Vagina (tissue), 2 donors: ENCODE measurements at places on chromosomes 13 and 19.

- no peak for DNase-seq
Observed at GRCh38 chr13:29509999-29510589, 85.4 kb downstream of the SLC7A1 start.

GRCh38 chr19:13120031-13120430 is 2.0 kb downstream of the NACC1 start:
- no peak for DNase-seq

DNA sequence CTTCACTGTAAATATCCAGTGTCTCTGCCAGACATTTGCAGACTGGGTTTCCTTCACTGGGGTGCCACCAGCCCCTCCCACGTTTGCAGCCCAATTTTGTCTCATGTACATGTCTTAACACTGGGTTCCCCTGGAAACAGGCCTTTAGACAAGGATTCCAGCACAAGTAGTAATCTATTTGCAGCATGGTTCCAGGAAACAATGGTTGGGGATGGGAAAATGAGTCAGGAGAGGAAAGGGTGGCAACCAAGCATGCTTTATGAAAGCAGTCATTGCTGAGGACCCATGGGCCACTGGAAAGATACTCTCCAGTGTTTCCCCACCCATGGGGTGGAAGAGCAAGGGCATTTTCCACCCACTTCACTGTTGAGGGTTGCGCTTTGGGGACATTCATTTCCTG is 53.6 kb upstream of the FARP1 start:
- no peak for DNase-seq

- no peak for DNase-seq
Observed at GRCh38 chr13:65468628-65469027, 1761.5 kb downstream of the PCDH9 start.

DNA sequence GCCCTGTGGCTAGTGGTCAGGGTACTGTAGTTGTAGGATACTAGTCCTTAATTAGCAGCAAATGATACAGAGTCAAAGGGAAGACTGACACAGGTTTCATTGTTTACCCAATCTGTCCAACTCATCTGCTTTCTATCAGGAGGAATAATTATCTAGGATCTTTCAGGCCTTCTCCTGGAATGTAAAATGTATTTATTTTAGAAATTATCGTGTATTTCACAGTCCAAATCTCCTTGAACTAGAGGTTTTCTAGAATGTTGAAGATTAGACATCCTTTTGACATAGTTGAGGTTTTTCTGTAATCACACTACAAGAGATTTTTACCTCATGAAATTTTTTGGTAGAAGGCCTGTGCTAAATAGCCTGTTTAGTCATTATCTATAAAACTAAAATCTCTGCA is 1694.8 kb upstream of the PCDH20 start:
- DNase-seq: no peak

DNA sequence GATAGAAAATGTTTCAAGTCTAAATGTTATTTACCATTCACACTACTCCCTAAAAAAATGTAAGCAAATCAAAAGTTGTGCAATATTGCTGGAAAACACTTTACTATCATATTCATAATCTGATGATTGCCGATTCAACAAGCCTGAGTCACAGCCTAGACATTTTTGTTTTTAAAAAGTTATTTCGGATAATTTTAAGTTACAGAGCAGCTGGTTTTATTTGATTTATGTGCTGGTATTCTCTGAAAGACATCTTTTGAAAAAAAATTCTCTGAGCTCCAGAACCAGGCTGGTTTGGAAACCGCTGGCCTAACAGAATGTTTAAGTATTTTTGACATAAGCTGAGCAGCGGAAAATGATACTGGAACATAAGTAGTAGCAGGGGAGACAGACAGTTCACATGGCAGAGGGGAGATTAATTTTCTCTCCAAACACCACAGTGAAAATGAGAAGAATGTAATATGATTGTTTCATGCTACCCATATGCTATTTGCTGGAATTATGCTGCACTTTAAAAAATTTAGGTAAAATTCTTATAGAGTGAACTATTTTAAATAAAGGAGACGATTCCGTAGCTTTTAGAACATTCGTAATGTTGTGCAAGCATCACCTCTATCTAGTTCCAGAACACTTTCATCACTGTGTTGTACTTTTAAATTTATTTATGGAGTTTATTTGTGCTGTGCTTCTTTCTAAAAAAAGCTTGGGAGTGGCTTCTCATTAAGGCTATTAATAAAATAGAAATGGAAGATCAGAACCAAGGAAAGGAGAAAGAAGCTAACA is 36.1 kb downstream of the TBC1D4 start:
- no peak for DNase-seq

DNA sequence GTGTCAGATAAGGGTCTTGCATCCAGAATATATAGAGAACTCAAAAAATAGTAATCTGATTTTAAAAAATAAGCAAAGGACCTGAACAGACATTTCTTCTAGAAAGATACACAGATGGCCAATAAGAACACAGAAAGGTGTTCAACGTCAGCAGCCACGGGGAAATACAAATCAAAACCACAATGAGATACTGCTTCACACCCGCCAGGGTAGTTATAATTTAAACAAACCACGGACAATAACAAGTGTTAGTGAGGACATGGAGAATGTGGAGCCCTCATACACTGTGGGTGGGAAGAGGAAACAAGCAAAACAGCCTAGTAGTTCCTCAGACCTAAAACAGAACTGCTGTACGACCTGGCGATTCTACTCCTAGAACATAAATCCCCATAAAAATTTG is 26.7 kb upstream of the NAPA start:
- DNase-seq: no peak

DNA sequence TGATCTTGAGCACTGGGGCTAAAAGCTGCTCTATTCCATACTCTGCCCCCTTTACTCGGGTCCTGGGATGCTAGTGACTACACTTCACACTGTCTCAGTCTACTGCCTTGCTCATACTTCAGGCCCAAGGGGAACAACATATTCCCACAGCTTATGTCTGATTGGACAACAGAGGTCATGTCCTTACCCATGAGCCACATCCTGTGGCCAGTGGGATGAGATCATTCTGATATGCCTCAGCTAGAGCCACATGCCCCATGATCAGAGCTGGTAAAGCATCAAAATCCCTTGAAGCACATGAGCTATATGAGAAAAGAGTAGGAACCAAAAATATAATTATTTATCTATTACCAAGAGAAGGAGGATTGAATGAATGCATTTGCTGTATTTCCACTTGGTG is 290.1 kb upstream of the TSHZ3 start:
- DNase-seq: no peak

GRCh38 chr19:35524181-35524837 is 3.8 kb downstream of the SBSN start:
- no peak for DNase-seq

DNA sequence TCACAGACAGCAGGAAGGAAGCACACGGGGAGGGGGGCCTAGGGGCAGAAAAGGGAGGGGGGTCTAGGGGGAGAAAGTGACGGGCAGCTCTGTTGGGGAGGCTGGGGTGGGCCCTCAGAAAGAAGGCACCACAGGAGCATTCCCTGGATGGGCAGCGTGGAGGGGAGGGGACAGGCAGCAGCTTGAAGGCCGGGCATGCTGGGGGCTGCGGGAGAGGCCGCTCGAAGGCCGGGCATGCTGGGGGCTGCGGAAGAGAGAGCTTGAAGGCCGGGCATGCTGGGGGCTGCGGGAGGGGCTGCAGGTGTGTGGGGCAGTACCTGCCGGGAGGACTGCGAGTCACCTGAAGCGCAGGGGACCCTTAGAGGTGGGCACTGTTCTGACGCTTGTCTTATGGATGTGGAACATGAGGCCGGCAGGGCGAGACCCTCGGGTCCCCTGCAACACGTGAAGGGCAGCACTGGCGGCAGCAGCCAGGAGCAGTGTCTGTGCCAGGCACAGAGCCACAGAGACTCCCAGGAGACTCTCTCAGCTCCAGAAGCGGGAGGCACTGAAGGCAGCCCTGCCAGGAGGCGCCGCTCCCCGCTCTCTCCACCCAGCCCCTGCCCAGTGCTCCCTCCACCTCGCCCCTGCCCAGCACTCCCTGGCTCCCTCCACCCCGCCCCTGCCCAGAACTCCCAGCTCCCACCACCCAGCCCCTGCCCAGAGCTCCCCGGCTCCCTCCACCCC is 13.3 kb downstream of the ZNF787 start:
- DNase-seq: no peak

DNA sequence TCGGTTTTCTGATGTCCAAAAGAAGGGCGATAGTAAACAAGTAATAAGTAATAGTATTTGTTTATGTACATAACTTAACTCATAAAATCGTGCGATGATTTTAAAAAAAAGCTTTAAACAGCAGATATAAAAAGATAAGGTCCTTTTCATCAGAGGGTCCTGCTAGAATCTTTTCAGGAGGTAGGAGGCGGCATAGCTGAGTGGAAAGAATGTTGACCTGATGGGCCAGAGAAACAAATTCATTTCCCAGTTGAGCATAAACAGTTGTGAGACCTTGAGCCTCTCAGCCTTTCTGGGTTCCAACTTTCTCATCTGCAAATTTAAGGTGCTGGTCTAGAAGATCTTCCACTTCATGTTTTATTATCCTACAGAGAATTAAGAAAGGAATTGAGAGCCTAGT is 173.5 kb downstream of the LACC1 start:
- no peak for DNase-seq

DNA sequence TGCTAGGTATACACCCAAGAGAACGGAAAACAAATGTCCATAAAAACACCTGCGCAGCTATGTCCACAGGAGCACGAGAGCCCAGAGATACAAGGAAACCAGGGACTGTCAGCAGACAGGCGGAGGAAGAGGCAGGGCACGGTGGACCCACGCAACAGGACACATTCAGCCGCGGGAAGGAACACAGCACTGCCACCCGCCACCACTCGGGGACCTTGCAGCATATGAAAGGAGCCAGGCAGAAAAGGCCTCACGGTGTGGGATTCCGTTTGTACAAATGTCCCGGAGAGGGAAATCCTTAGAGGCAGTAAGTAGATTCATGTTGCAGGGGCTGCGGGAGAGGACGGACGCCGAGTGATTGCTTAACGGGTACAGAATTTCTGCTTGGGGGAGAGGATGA is 7.8 kb downstream of the HSPBP1 start:
- DNase-seq: no peak

GRCh38 chr19:43718627-43719377 is 2.9 kb downstream of the IRGC start:
- no peak for DNase-seq

DNA sequence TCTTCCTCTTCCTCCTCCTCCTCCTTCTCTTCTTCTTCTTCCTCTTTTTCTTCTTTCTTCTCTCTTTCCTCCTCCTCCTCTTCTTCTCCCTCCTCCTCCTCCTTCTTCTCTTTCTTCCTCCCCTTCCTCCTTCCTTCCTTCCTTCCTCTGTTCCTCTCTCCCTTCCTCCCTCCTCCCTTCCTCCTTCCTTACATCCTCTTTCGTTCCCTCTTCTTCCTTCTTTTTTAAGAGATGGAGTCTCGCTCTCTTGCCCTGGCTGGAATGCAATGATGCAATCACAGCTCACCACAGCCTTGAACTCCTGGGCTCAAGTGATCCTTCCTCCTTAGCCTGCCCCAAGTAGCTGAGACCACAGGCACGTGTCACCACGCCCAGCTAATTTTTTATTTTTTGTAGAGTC is 13.2 kb downstream of the EHD2 start:
- DNase-seq: no peak

DNA sequence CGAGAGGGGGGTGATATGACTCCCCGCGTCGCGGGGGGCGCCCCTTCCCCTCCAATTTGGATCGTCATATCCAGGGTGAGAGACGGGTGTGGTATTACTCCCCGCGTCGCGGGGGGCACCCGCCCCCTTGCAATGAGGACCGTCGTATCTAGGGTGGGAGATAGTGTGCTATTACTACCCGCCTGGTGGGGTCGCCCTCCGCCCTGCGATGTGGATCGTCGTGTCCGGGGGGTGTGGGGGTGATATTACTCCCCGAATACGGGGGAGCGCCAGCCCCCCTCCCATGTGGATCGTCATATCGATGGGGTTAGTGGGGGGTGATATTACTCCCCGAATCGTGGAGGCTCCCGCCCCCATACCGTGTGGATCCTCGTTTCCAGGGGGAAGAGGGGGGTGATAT is 29.2 kb upstream of the RGCC start:
- no peak for DNase-seq

DNA sequence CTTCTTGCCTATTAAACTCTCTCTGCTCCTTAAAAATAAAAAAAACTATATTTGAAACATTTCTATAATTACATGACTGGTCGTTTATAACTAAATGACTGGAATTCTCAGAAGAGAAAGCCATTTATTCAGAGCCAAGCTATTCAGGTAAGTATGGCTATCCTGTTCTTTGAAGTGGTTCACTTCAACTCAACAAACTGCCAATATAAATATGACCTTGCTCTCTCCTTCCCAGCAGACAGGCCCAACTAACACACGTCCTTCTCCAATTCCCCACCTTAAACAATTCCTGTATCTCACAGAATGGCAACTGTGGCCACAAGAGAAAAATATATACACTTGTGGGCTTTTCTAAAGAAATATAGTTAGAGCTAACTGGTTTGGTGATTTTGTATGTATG is 153.9 kb downstream of the MIPEP start:
- DNase-seq: no peak

DNA sequence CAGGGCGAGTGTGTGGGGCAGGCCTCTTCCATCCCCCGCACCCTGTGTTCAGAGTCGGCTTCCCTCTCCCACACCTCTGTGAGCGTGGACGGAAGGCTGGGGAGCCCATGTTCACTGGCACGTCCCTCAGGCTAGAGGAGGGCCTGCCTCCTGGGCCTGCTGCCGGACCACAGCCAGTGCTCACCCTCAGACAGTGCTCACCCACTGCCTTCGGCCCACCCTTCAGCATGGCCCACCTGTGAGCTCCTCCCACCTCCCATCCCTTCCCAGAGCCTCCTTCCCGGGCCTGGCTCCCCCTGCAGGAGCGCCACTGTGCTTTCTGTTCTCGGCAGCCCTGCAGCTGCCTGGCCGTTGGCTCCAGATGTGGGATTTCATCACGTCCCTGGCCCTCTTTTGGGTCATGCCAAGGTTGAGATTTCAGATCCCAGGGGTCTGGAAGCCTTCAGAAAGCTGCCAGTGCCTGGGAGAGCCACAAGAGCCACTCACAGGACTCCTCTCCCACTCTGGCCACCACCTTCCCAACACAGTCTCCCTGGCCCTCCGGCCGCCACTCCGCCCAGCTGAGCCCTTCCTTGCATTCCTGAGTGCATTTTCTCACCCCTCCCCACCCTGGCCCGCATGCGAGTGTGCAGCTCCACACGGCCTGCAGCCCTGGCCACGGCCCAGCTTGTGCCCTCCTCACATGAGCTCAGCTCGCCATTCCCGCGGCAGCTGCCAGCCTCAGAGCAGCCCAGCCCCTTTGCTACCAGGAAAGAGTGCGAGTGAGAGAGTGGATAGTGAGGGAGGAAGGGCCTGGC is 25.3 kb downstream of the CAPN12 start:
- DNase-seq: no peak

GRCh38 chr13:100962585-100962984 is 288.0 kb upstream of the TMTC4 start:
- DNase-seq: no peak

GRCh38 chr19:57664269-57665127 is 4.2 kb upstream of the ZSCAN4 start:
- DNase-seq: no peak
